ENCODE measurements at places on chromosomes 7 and 10.

DNA sequence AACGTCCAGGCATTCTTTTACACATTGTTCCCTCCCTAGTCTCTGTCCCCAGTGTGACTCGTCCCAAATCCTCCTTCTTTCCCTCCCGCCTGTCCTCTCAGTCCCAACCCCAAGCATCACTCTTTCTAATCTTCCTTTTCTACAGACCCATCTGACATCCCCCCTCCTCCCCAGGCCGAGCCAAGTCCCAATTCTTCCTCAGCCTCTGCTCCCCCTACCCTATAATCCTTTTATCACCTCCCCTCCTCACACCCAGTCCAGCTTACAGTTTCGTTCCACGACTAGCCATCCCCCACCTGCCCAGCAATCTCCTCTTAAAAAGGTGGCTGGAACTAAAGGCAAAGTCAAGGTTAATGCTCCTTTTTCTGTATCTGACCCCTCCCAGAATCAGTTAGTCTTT, 95.1 kb downstream of the MACC1 start:
- no peak for DNase-seq

DNA sequence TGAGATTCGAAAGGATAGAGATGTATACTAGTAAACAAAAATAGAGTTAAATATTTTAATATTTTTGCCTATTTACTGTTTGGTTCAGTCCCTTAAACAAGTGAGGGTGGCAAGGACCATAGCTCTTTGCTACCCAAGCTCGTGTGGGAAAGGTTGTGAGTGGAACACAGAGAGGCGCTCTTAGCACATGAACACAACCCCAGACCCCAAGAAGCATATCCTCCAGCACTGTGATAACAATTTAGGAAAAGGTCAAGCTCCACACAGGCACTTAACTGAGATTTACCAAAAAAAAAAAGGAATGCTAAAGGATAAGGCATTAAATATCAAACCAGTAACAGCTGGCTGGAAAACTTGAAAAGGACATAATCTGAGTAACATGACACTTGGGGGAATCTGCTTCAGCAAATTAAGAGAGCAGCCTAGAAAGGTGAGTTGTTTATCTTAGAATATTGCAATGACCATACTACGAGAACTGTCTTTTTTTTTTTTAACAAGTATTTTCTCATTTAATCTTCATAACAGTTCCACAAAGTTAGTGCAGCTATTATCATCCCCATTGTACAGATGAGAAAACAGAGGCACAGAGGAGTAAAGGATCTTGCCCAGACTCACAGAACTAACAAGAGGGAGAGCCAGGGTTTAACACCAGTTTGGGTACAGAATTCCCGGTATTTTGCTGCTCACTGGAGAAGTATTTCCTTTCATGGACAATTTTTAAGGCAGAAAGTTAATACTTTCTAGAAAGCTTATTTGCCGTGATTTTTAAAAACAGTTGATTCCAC, 303.5 kb upstream of the AOAH start:
- no peak for DNase-seq

- no peak for DNase-seq
These were observed 65.9 kb downstream of the PRKCQ start for GRCh38 chr10:6514180-6514579.

- DNase-seq, result no peak
These were observed 269.8 kb downstream of the FZD1 start for GRCh38 chr7:91533996-91534395.

- DNase-seq, result peak; percentile 57
These were observed 63.2 kb downstream of the MKI67 start for GRCh38 chr10:128062881-128063563.

GRCh38 chr10:31650010-31650409, 278.6 kb downstream of the ARHGAP12 start:
- no peak for DNase-seq

- no peak for DNase-seq
These were observed 28.6 kb downstream of the HECW1 start for GRCh38 chr7:43141091-43141490.

GRCh38 chr10:118462401-118462800, 120.3 kb upstream of the FAM204A start:
- no peak for DNase-seq

GRCh38 chr10:74047304-74047703, 49.4 kb downstream of the VCL start:
- no peak for DNase-seq

- DNase-seq, result no peak
These were observed 56.3 kb upstream of the LBX1 start for GRCh38 chr10:101285519-101286070.

DNA sequence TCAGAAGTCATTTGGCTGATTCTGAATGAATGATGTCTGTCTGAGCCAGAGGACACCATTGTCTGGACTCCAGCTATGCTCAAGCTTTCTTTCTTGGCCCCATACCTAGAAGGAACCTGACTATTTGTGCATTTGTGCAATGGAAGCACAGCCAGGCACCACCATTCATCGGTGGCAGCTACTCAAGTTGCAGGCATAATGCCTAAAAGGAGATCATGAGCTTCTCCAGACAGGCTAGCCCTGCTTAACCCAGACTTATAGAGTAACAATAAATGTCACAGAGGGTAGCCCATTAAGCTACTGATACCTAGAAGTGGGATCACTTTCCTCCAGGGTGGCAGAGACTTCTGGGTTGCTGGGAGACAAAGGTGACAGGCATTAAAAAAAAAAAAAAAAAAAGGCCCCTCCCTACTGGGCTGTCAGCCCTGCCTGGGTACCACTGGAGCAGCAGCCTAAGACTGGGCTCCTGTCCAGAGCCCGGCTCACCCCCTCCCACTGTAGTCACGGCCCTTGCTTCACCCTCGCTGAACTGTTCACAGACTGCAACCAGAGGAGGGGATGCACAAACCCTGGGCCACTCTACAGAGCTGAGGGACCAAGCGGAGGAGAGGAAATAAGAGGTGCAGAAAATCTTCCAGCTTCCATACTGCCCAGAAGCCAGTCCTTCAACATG, 75.4 kb upstream of the ATP6V0A4 start:
- no peak for DNase-seq

GRCh38 chr10:107856047-107856315, 691.5 kb upstream of the SORCS1 start:
- no peak for DNase-seq

DNA sequence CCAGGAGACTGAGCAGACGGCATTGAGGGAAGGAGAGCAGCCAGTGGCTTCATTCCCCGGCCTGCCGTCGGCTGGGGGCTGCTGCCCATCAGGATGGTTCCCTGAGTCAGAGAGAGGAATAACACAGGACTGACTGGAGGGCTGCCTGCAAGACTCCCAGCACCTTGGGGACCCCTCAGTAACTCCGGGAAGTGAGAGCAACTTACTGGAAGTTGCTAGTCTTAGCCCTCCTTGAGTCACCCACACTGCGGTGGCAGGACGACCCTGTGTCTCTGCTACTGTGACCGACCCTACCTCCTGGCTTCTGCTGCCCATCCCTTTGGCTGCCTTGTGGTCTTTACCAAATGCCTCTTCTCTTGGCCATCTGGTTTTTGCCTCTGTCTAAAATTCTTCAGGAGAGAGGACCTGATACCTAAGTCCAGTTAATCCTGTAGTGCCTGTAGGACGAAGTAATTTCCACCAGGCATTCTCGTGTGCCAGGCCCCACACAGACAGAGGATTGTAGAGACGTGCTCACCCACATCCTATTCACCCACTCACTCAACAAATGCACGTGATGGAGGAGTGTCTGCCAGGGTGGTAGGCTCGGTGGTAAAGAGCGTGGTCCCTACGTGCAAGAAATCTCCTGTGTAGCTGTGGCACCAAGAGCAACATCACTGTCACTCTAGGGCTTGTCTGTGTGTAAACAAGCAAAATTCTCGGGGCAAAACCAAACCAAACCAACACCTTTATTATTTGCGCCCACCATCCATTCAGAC, 156.5 kb downstream of the PRKCQ start:
- DNase-seq, result no peak

- DNase-seq, result no peak
These were observed 136.0 kb upstream of the WNT16 start for GRCh38 chr7:121192834-121193233.

DNA sequence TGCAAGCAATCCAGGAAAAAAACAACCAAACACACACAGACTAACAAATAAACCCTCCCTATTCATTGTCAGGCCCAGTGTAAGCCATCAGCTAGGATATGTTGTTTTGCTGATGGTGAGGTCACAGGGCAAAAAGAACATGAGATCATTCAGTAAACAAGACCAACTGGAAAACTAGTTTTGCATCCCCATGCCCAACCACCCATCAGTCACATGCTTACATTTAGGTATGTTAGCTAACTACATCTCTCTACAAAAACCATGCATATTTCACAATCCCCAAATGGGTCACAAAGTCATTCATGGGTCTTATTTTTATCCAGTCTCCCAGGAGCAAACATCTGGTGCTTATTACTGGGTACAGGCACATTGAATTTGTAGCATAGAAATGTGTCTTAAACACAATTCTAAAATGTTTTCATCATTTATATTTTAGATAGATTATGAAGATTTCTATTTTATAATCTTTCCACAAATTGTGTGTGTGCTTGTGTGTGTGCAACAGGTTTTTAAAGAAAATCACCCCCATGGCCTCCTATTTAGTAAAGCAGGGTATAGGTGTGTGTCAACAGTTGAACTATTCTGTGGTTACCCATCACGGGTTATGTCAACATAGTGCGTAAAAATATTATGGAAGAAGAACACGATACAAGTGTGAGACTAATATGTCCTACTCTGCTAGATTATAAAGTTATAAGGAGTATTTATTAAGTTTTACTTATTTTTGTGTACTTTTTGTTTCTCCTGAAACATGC, 103.8 kb upstream of the AKR1E2 start:
- no peak for DNase-seq

DNA sequence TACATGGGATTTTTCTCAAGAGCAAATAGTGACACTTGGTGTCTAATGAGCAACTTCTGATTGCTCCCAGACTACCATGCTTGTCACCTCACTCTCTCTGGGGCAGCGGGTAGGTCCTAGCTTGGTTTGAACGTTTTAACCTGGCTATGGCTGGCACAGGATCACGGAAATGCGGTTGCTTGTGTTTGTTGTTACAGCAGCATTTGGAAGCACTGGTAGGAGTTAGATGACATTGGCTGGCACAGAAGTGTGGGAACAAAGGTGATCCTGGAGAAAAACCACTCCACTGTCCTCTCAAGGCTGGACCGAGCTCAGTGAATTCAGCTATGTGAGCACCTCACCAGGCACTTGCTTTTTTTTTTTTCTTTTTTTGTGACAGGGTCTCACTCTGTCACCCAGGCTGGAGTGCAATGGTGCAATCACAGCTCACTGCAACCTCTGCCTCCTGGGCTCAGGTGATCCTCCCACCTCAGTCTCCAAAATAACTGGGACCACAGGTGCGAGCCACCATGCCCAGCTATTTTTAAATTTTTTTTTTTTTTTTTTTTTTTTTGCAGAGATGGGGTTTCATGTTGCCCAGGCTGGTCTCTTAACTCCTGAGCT, 3.5 kb upstream of the PFKFB3 start:
- DNase-seq, result no peak

DNA sequence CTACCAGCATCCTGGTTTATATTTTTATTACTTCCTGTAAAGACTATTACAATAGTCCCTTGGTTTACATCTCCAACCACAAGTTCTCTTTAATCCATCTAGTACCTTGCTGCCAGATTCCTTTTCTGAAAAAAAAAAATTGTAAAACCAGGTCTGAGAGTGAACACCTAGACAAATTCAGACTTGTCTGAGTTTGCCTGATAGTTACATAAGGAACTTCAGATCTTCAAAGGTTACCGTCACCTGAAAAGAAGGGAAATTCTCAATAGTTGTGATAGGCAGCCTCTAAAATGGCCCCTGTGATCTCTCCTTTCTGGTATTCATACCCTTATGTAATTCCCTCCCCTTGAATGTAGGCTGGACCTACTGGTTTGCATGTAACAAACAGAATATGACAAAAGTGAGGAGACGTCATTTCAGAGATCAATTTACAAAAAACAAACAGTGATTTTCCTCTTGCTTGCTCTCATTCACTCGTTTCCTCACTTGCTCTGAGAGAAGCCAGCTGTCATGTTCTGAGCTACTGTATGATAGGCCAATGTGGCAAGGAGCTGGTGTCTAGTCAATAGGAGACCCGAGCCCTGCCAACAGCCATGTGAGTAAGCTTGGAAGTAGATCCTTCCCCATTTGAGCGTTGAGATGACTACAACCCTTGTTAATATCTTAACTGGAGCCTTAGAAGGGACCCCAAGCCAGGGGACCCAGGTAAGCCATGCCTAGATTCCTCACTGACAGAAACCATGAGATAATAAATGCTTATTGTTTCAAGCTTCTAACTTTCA, 110.9 kb upstream of the LSM8 start:
- DNase-seq, result no peak

- no peak for DNase-seq
These were observed 46.5 kb downstream of the LHPP start for GRCh38 chr10:124508070-124508667.

GRCh38 chr10:855671-856070, 75.8 kb downstream of the LARP4B start:
- DNase-seq, result no peak

DNA sequence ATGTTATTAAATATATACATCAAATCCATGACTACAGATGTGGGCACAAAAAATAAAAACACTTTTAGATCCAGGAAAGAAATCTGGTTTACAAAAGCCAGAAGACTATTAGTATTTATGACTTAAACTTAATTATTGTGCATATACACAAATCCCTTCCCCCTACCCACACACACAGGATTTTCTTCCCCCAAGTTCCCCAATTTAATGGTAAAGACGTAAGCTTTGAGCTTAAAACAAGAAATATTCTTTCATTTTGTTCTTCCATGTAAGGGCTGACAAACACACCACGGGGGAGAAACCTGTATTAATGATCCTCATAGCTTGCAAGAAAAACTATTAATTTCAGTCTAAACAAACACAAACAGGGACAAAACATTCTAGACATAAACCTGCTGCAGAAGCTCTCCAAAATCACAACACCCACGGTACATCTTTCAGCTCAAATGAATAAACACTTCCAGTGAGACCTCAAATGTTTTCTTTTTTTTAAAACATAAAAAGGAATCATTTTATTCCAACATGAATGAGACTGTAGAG, 28.5 kb downstream of the OSBPL3 start:
- DNase-seq, result no peak

GRCh38 chr10:17067376-17068264, 62.0 kb downstream of the CUBN start:
- DNase-seq, result no peak

- DNase-seq, result no peak
These were observed 952 bp downstream of the DIP2C start for GRCh38 chr10:688312-689120.

GRCh38 chr7:112189691-112190090, 16.5 kb downstream of the DOCK4 start:
- no peak for DNase-seq

GRCh38 chr7:97851683-97852082, 20.5 kb downstream of the ASNS start:
- no peak for DNase-seq

GRCh38 chr7:50406935-50407334, 43.2 kb downstream of the FIGNL1 start:
- no peak for DNase-seq

DNA sequence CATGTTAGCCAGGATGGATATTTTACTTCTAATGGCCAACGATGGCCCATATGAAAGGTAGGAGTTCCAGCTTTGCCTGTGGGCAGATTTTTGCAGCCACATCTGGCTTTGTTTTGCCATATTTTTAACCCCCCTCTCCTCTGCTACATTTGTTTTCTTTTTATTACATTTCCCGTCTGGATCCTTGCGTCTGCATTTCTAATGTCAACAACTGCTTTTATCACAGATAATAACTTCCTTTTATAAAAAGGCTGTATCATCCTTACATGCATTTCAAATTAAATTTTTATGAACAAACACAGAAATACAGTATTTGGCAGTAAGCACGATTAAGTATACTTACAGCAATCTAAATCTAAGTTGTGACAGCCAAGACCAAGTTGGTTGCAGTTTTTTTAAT, 156.0 kb downstream of the BAMBI start:
- no peak for DNase-seq

Data from activated CD4-positive, alpha-beta T cell treated with anti-CD3 and anti-CD28 coated beads for 4 hours (primary cell).